ENCODE measurements at places on chromosomes 13 and 19.

- no peak for DNase-seq
Observed at GRCh38 chr19:30877661-30878113, 471.5 kb downstream of the TSHZ3 start.

GRCh38 chr13:26663791-26664190 lies 96.8 kb downstream of the GPR12 start:
- DNase-seq = no peak

DNA sequence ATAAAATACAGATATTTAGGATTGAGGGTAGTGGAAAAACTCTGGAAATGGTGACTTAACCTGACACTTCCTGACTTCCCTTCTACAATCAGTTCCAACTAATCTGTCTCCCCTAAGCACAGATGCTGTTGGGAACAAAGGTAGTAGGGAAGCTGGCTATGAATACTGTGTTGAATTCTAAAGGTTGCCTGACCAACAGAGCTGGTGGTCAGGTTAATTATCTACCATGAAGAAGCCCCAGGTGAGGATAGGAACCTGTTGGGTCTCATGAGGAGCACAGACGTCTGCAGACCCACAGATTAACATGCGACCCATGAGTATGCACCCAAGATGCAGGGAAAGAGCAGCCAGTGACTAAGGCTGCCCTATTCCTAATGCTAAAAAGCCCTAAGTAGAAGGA lies 172.3 kb downstream of the DIAPH3 start:
- DNase-seq = no peak

- DNase-seq = no peak
Observed at GRCh38 chr13:72166102-72166650, 299.2 kb upstream of the DACH1 start.

DNA sequence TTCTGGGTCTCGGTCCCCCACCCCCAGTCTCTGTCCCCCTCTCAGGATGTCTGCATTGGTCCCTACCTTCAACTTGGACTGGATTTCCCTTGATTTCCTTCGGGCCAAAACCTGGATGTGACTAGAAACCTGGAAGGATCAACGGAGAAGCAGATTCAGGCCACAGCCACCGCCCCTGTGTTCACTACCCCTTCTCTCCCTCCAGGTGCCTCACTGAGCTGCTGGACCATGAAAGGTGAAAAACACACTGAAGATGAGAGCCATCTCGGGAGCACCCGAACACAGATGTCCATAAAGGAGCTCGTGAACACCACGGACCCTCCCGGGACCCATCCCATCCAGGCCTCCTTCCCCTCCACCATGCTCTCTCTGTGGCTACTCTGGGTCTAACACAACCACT lies 5.0 kb downstream of the TEAD2 start:
- DNase-seq = no peak

DNA sequence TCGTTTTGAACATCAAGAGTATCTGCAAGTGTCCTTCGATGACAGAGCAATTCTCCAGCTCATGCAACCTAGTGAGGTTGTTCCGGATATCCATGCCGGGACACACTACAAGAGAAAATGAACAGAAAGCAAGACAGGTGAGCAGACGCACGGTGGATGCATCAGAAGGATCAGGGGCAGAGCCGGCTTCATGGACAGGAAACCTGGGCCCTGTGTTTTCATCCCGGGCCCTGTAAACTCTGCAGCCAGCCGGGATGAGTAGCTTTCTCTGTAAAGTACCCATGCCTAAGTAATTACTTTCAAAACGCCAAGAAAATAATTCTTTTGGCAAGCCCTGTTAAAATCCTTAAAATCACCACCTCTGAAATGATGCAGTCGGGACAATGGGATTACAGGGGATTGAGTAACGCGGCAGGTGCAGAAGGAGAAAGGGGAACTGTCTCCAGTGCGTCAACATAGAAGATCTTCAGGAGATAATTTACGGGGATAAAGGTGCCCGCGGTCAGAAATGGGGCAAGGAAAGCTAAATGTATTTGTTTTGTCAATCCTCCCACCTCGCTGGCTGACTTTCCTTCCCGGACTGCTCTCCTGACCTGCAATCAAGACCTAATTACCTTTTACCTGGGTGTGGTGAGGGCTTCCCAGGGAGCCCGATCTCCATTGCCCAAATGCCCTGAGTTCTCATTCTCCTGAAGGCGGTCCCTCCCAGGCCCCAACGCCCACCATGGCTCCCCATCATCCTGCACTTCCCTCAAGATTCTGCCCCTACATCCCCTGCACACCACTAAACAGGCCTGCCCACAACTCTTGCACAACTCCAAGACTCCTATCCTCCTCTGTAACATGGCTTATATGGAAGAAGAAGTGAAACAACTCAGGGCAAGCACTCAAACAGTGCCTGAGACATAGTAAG lies 26.2 kb downstream of the INSR start:
- DNase-seq = no peak

DNA sequence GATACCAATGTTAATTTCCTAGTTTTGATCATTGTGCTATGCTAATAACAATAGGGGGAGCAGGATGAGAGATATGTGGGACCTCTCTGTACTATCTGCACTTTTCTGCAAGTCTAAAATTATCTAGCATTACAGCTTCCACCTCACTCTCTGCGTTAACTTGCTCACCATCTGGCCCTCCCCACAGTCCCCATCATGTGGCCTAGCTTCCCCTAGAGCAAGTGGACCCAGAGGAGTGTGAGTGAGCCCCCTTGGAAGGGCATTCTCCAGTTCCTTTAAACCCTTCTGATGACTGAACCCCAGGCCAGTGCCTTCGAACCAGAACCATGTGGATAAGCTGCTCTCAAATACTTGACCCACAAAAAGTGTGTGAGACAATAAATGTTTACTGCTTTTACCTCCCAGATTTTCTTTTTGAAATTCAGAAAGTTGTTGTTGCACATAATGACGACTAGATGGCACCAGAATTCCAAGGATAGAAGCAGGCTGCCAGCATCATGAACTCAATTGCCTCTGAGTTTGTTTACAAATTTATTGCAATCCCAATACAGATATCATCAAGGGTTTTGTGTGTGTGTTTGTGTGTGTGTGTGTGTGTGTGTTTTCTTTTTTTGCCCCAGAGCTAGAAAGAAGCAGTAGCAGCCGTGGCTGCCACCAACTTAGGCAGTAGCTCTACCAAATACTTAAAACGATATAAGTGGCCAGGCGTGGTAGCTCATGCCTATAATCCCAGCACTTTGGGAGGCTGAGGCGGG lies 49.0 kb upstream of the ZNF780A start:
- peak; percentile 8 for DNase-seq

- no peak for DNase-seq
Observed at GRCh38 chr13:45196622-45197021, 4.2 kb downstream of the KCTD4 start.

GRCh38 chr19:46616631-46617322 lies 8.1 kb downstream of the PTGIR start:
- no peak for DNase-seq

GRCh38 chr13:76439546-76439945 lies 446.7 kb downstream of the KCTD12 start:
- no peak for DNase-seq

GRCh38 chr13:42320375-42320787 lies 48.4 kb downstream of the AKAP11 start:
- no peak for DNase-seq

Measured in NT2/D1 (cell line).